ENCODE measurements at places on chromosomes 3 and 15.
A peak's percentile ranks its signal among the peaks of the same experiment; 100 is the strongest.

GRCh38 chr3:30313840-30314239 lies 292.6 kb upstream of the TGFBR2 start:
- no peak for DNase-seq

- no peak for DNase-seq
Observed at GRCh38 chr3:133113526-133113925, 75.3 kb downstream of the TMEM108 start.

- no peak for DNase-seq
Observed at GRCh38 chr3:65005486-65005885, 317.7 kb upstream of the ADAMTS9 start.

DNA sequence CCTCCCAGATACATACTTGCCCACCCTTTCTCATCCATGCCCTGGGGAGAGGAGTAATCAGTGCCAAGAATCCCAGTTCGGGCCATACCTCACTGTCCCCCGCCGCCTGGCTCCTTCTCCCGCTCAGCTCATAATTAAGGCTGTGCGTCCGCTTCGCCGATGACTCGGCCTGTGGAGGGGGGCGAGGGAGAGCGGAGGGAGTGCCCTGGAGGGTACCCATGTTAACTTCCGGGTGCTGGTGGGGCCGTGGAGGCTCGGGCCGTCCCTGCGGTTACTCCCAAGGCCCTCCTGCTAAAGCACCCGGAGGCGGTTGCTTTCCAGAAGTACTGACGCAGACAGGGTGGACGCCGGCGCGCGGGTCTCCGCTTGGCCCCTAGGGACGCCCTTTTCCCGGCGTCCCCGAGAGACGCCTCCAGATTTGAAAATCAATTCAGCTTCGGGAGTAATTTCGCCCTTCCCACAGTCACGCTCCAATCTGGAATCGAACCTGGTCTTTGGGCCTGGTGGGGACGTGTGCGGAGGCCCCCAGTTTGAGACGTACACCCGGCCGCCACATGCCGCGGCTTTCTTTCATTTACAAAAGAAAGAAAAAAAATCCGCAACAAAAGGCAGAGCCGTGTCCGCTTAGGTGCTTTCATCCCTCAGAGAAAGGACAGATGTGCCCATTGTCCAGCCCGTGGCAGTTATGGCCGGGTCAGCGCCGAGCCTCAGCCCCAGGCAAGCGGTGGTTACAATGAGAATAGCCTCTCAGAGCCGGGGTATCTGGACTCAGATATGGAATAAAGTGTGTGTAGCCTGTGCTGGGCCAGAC lies 1.0 kb upstream of the ONECUT1 start:
- no peak for DNase-seq

DNA sequence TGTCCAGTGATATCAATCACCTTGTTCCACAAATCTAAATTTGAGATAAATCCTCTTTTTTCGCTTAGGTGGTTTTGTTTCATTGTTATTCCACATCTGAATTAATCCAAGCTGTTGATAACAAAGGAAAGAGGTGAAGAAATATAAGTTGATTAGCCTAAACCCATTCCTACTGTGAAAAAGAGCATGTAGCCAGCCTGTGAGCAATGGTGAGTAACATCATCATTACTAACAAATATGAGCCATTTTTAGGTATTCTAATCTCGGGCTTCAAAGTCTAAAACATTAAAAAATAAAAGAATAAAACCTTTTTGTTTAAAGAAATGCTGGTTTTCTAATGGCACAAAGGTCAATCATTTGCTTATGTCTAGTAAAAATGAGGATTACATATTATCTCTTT lies 52.1 kb upstream of the P3H2 start:
- DNase-seq = no peak

DNA sequence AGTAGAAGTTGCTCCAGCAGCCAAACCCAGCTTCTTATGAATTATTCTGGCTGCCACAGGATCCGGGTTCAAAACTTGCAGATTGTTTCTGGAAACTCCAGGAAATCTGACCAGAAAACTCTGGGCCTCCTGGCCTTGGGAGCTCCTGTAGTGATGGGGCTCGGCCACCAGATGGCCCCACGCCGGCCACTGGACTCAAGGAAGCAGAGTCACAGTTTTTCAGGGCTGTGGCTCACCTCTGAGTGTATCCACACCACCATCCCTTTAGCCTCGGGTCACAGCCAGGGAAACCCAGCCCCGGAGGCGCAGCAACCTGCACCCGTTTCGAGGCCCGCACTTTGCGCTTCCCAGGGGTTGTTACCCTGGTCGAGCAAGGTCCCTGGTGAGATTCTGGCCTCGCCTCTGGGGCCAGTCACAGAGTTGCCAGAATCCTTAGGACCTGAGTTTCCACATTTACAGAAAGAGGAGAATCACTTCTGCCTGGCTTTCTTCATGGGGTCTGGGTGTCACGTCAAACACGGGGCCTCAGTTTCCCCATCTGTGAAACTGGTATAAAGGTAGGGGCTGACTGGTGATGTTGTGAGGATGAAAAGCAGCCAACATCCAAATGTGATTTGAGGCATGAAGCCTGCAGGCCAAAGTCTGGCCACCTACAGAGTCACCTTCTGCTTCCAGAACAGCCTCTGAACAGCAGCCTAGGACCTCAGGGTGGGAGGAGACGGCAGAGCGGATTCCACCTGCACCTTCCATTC lies 53.5 kb upstream of the LCTL start:
- DNase-seq = peak; percentile 47

DNA sequence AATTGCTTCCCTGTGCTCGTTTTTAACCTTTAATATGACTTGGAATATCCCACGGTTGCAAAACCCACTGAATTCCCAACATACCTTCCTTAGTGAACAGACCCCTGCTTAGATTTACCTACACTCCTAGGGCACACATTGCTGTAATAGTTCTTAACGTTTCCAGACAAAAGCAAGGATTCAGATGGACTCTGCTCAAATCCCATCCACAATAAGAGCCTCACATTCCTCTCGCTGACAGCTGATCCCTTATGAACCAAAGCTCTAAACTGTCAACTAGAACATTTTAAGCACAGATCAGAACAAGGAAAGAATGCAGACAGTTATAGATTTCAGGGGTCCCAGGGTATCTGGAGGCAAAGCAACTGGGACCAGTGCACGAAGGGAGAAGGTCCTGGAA lies 248.3 kb upstream of the ICE2 start:
- no peak for DNase-seq

GRCh38 chr3:19107719-19108118 lies 40.6 kb upstream of the KCNH8 start:
- no peak for DNase-seq

GRCh38 chr3:52059781-52060180 lies 3.4 kb upstream of the DUSP7 start:
- DNase-seq = no peak
